CD4-positive, alpha-beta T cell (primary cell): ENCODE measurements at places on chromosomes 6 and 20. TPM values are rescaled to one million over a fixed set of nuclear protein-coding genes. Genes with fewer than 3 reads are reported as not detected.

GRCh38 chr6:115898246-115898645 is 162.4 kb downstream of the FRK start:
- no peak for DNase-seq

UNC5CL gene
- total RNA-seq = 2.5 TPM

- DNase-seq = no peak
Measured at GRCh38 chr6:155200012-155200411, 63.8 kb upstream of the CLDN20 start.

GRCh38 chr20:4326195-4327065 is 311.1 kb upstream of the RNF24 start:
- no peak for DNase-seq

PARD6B gene
- 8.2 TPM for total RNA-seq

- no peak for DNase-seq
Measured at GRCh38 chr6:169803816-169804340, 52.5 kb downstream of the ERMARD start.

CPNE5 gene
- total RNA-seq = 0.19 TPM

DNA sequence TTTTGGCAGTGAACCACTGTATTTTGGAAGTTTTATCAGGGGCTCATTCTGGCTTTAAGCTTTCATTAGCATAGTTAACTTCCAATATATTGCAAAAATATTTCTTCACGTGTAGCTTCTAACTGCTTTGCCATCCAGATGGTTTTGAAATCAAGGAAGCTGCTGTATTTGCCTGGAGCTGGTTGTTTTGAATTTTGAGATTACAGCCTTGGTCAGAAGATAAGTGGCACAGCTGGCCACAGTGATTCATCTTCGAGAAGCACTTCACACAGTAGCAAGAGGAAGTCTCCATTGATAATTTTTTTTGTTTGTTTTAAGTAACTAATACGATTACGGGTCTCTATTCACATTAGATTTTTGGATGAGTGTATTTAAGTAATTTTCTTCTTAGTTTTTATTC is 3.8 kb downstream of the APCDD1L start:
- DNase-seq = no peak

VGLL2 gene
- not detected for total RNA-seq

GRCh38 chr6:5684320-5685053 is 322.2 kb downstream of the NRN1 start:
- no peak for DNase-seq

- no peak for DNase-seq
Measured at GRCh38 chr6:81614292-81614691, 138.2 kb downstream of the TENT5A start.

PPP1R16B gene
- total RNA-seq = 87.6 TPM

- peak; percentile 8 for DNase-seq
Measured at GRCh38 chr6:52904562-52905279, 4.8 kb downstream of the GSTA3 start.

DNA sequence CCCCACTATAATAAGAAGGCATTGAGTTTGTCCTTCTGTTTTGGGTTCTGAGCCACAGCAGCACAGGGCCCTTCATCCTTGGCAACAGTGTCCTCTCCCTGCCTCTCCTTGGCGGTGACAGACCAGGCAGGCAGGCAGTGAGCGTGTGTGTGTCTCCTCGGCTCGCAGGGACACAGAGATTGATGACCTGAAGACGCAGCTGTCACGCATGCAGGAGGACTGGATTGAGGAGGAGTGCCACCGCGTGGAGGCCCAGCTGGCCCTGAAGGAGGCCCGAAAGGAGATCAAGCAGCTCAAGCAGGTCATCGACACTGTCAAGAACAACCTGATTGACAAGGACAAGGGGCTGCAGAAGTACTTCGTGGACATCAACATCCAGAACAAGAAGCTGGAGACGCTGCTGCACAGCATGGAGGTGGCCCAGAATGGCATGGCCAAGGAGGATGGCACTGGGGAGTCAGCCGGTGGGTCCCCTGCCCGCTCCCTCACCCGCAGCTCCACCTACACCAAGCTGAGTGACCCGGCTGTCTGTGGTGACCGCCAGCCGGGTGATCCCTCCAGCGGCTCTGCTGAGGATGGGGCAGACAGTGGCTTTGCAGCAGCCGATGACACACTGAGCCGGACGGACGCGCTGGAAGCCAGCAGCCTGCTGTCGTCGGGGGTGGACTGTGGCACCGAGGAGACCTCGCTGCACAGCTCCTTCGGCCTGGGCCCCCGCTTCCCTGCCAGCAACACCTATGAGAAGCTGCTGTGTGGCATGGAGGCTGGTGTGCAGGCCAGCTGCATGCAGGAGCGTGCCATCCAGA is 24.0 kb downstream of the SDCBP2 start:
- DNase-seq = no peak

DNA sequence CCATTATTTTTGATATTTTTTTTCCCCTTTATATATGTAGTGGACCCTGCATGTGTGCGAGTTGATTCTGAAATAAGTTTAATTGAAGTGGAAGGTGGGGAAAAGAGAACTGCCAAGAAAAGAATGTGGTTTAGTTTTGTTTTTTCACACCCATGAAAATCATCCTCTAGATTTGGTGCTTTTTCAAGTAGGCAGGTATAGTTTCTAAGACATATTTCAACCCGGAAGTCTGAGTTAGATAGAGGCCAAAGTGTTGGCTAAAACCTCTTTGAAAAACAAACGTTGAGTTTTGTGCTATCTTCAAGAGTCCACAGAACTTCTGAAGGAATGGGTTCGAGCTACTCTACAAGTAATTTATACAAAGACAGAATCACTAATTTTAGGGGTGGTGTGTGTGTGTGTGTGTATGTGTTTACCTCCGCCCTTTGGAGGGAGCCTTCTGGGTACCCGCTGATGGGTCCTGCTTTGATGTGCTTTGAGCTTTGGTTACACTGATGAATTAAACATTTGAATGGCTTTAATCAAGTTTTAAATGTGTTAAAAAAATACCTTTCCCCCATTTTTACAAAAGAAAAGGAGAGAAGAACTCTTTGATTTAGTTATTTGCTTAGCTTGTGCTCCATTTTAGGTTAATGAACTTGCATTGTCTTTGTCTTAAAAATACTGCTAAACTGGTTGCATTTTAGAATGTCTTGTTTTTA is 2.5 kb downstream of the RREB1 start:
- DNase-seq = no peak

MTFR2 gene
- 1.1 TPM for total RNA-seq

GRCh38 chr6:149095842-149096241 is 221.7 kb upstream of the TAB2 start:
- DNase-seq = no peak

DDX43 gene
- 2.2 TPM for total RNA-seq

- DNase-seq = no peak
Measured at GRCh38 chr6:37575221-37575620, 75.5 kb upstream of the CCDC167 start.

GRCh38 chr6:66307490-66307889 is 600.5 kb upstream of the EYS start:
- no peak for DNase-seq

L3MBTL1 gene
- 10.5 TPM for total RNA-seq

GRCh38 chr20:4951299-4951698 is 50.0 kb downstream of the SLC23A2 start:
- no peak for DNase-seq

GRCh38 chr20:58538752-58539151 is 23.6 kb upstream of the APCDD1L start:
- no peak for DNase-seq

ZSCAN12 gene
- 2.3 TPM for total RNA-seq

DNA sequence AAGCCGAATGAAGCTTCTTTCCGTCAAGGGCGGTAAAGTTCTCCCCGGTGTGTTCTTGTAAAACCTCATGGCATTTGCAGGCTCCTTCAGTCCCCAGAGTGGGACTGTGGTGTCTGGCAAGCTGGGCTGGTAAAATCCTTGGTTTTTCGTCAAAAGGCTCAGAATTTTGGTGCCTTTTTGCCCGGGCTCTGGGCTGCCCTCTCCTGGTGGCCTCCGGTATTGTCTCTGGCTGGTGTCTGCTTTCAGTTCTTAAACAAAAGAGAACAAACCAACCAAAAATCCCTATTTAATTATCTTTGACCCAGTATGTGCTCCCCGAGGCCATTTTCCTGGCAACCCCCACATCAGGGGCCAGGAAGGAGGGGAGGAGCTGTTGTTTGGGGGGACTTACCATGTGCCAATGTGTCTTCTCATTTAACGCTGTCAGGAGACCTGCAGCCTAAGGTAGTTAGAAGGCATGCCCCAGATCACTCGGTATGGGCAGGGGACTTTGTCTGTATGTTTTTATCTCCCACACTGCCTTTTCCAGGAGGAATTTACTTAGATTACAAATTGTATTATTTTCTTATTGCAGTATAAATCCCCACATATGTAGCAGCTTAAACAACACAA is 11.1 kb downstream of the CDH4 start:
- no peak for DNase-seq
